ENCODE measurements at places on chromosomes 1 and 21. TPM values are rescaled to one million over a fixed set of nuclear protein-coding genes. Genes with fewer than 3 reads are reported as not detected.
A peak's percentile ranks its signal among the peaks of the same experiment; 100 is the strongest.

- H3K4me1 ChIP-seq: peaks cover 10% of the 10 kb centered on the region
- H3K27ac ChIP-seq: no peak overlapping the region
- no peaks in the 10 kb centered on the region for H3K27me3 ChIP-seq
- no peak overlapping the region for H3K4me3 ChIP-seq
- DNase-seq: no peak
Observed at GRCh38 chr1:91511386-91511785, 10.7 kb downstream of the CDC7 start.

GRCh38 chr1:20956272-20956671 is 169.2 kb upstream of the HP1BP3 start:
- no peaks in the 10 kb centered on the region for H3K27me3 ChIP-seq
- H3K4me3 ChIP-seq: no peak overlapping the region
- H3K27ac ChIP-seq: no peak overlapping the region
- H3K36me3 ChIP-seq: peaks cover 6% of the 10 kb centered on the region
- no peak for DNase-seq
- no peaks in the 10 kb centered on the region for H3K4me1 ChIP-seq

DNA sequence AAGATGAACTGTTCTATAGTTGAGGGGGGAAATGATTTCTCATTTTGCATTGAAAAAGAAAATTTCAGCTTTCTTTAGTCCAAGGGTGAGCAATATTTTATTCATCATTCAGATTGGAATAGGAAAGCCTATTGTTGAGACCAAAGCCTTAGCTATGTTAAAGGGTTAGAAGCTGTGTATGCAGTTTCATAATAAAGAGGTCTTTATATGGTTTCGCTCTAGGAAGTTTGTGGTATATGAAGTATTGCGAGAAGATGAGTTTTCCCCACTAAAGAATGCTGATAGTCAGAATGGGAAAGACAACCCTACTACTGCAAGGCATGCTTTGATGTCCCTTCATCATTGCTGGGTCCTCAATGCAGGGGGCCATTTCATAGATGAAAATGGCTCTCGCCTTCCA is 28.6 kb downstream of the UAP1 start:
- no peak for DNase-seq
- H3K4me1 ChIP-seq: peaks cover 8% of the 10 kb centered on the region
- H3K36me3 ChIP-seq: peaks cover 4% of the 10 kb centered on the region
- H3K27me3 ChIP-seq: no peaks in the 10 kb centered on the region
- no peak overlapping the region for H3K27ac ChIP-seq
- H3K4me3 ChIP-seq: no peak overlapping the region

GRCh38 chr21:39581414-39581813 is 31.3 kb upstream of the B3GALT5 start:
- DNase-seq: no peak
- peaks cover 7% of the 10 kb centered on the region for H3K36me3 ChIP-seq
- no peak overlapping the region for H3K27ac ChIP-seq
- no peak overlapping the region for H3K4me3 ChIP-seq
- no peaks in the 10 kb centered on the region for H3K27me3 ChIP-seq
- no peaks in the 10 kb centered on the region for H3K4me1 ChIP-seq

- H3K27ac ChIP-seq: no peak overlapping the region
- no peak for DNase-seq
- peaks cover 40% of the 10 kb centered on the region for H3K4me1 ChIP-seq
Observed at GRCh38 chr1:6360117-6360496, 33.5 kb downstream of the ACOT7 start.

- no peaks in the 10 kb centered on the region for H3K36me3 ChIP-seq
- H3K4me1 ChIP-seq: peaks cover 12% of the 10 kb centered on the region
- H3K4me3 ChIP-seq: no peak overlapping the region
- DNase-seq: no peak
- H3K27me3 ChIP-seq: peaks cover 2% of the 10 kb centered on the region
- peak overlapping the region; percentile 39 for H3K27ac ChIP-seq
Observed at GRCh38 chr1:114075546-114076242, 78.0 kb downstream of the SYT6 start.

DNA sequence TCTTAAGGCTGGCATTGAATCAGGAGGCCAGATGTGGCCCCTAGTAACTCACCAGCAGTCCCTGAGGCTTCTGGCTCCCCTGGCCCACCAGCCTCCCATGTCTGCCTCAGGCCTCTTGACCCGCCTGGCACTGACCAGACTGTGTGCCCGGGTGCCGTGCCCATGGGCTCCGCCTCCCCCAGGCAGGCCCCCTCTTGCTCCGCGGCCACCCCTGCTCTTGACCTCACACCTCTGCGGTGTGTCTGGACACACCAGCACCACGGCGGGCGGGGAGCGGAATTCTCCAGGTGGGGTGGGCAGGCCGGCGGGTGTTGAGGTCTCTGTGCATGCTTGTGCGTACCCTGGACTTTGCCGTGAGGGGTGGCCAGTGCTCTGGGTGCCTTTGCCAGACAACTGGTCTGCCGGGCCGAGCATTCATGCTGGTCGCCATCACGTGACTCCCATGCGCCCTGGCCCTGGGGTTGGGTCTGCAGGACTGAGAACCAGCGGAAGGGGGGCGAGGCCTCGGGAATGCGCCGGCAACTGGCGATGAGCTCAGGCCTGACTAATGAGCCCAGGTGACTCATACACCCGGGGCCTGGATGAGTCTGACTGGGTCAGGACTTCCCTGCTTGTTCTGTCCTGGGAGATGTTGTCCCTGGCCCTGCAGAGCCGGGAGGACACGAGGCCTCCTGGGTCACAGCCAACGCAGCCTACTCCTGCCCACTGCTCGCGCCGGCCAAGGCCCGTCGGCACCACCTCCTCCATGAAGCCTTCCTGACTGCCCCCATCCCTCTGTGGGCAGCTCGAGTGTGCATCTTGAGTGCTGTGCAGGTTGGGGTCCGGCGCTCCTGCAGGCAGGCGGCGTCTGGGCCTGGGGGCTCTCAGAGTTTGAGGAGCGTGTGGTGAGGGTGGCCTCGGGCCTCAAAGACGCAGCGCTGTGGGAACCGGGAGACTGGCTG is 22.6 kb downstream of the COL18A1 start:
- H3K4me1 ChIP-seq: peaks cover 16% of the 10 kb centered on the region
- no peak for DNase-seq

- H3K27me3 ChIP-seq: no peaks in the 10 kb centered on the region
- peaks cover 32% of the 10 kb centered on the region for H3K4me1 ChIP-seq
- DNase-seq: no peak
- H3K4me3 ChIP-seq: peak overlapping the region; percentile 80
Observed at GRCh38 chr1:205324781-205325180, 3.2 kb upstream of the NUAK2 start.

DNA sequence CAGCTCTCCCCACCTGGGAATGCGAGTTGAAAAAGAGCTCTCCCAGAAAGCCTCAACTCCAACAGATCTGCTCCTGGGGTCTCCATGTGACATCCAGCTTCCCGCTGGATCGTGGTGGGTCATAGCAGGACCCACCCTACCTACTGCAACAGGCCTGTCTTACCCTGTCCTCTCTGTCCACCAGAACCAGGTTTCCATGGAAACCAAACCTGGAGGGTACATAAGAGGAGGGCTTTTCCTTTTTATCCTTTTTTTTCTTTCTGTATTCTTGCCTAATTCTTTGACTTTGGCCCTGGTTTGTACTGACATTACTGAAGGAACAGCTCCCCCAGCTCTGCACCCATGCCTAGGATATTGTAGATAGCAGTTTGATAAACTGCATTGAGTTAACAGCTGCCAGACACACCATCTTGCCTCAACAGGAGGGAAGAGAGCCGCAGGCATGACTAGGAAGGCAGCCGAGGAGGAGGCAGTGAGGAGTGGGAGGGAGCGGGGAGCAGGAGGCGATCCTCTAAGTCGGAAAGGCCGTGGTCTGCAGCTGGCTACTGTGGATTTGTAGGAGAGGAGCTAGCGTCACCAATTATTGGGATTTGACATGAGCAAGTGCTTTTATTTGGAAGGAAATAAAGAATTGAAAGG is 9.7 kb upstream of the FMOD start:
- no peaks in the 10 kb centered on the region for H3K36me3 ChIP-seq
- H3K4me1 ChIP-seq: peaks cover 30% of the 10 kb centered on the region
- H3K27ac ChIP-seq: no peak overlapping the region
- no peak for DNase-seq
- peaks cover 19% of the 10 kb centered on the region for H3K27me3 ChIP-seq

GRCh38 chr1:240401731-240402130 is 210.2 kb downstream of the GREM2 start:
- H3K36me3 ChIP-seq: peaks cover 2% of the 10 kb centered on the region
- DNase-seq: no peak
- no peak overlapping the region for H3K4me3 ChIP-seq
- no peaks in the 10 kb centered on the region for H3K4me1 ChIP-seq
- H3K27me3 ChIP-seq: no peaks in the 10 kb centered on the region
- no peak overlapping the region for H3K27ac ChIP-seq

GRCh38 chr1:29591601-29592260 is 355.4 kb downstream of the PTPRU start:
- no peak overlapping the region for H3K4me3 ChIP-seq
- H3K36me3 ChIP-seq: no peaks in the 10 kb centered on the region
- DNase-seq: no peak
- peaks cover 15% of the 10 kb centered on the region for H3K27me3 ChIP-seq
- H3K4me1 ChIP-seq: no peaks in the 10 kb centered on the region

DNA sequence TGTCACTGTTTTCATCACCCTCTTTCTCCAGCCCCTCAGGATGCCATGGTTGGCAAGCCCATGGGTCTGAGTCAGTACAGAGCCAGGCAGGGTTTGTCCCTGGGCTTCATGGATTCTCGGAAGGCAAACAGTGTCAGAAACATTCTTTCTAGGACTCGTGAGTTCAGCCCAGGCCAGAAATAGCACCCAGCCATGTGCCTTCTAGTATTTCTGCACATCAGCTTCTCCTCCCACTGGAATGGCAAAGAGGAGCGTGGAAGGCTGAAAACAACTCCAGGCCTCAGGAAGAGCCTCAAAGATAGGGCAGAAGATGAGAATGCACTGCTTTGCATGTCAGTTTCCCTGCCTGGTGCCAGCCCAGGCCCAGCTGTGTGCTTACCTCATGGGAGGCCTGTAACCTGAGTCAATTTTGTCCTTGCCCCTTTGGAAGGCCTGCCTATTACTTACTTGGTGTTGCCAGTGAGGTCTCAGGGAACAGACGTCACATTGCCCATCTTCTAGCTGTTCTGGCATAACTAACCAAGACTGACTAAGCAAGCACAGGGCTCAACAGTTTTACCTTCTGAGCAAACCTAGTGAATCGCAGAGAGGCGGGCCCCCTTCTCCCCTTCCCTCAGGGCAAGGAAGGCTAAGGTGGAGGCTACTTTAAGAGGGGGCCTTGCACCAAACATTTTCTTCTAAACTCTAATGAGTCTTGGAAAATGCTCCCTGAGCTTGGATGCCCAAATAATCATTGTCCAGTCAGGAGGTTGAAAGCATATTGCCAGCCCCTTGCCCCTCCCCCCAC is 42.4 kb downstream of the GLUL start:
- no peaks in the 10 kb centered on the region for H3K27me3 ChIP-seq
- DNase-seq: no peak
- no peaks in the 10 kb centered on the region for H3K36me3 ChIP-seq

The NECTIN4 gene
- not detected for total RNA-seq

The AKR7A3 gene
- total RNA-seq: 2.0 TPM

The AIDA gene
- total RNA-seq: 71.6 TPM
